ENCODE measurements at places on chromosomes 2 and 18. TPM values are rescaled to one million over a fixed set of nuclear protein-coding genes. Genes with fewer than 3 reads are reported as not detected.

The HRH4 gene
- not detected for total RNA-seq

The PRKRA gene
- total RNA-seq: 49.7 TPM

The TUBB8B gene
- not detected for total RNA-seq

The NR4A2 gene
- 0.49 TPM for total RNA-seq

The TLX2 gene
- not detected for total RNA-seq

The AGXT gene
- not detected for total RNA-seq

The C18orf54 gene
- total RNA-seq: 4.1 TPM

The SCLY gene
- total RNA-seq: 16.3 TPM

The PRSS56 gene
- not detected for total RNA-seq

The SAP130 gene
- 12.2 TPM for total RNA-seq

The SERPINB13 gene
- not detected for total RNA-seq

The IFT172 gene
- total RNA-seq: 21.6 TPM

The LDLRAD4 gene
- total RNA-seq: 0.65 TPM

The IL1B gene
- total RNA-seq: 0.36 TPM

The IL1F10 gene
- total RNA-seq: not detected

The FAM237A gene
- total RNA-seq: not detected

The TMEM17 gene
- total RNA-seq: 2.1 TPM

The GALNT1 gene
- total RNA-seq: 45.6 TPM

The CPLX4 gene
- 0.24 TPM for total RNA-seq

The RTP5 gene
- total RNA-seq: not detected

The ARHGEF33 gene
- 0.61 TPM for total RNA-seq

The MFSD2B gene
- 0.12 TPM for total RNA-seq

The GBX2 gene
- total RNA-seq: not detected

The ALK gene
- 0.16 TPM for total RNA-seq

The PRKAG3 gene
- total RNA-seq: not detected

The ASB18 gene
- total RNA-seq: not detected

The ATP6V1B1 gene
- total RNA-seq: 1.1 TPM

The MC4R gene
- 0.36 TPM for total RNA-seq

The CCDC74B gene
- total RNA-seq: 10.2 TPM

The KCNG2 gene
- total RNA-seq: not detected
